ENCODE measurements at places on chromosomes 1 and 21.

GRCh38 chr1:16433030-16433429, 4.2 kb downstream of the SPATA21 start:
- no peak for DNase-seq

GRCh38 chr1:29777522-29777921, 541.2 kb downstream of the PTPRU start:
- DNase-seq, result no peak

GRCh38 chr1:3251807-3252428, 182.9 kb downstream of the PRDM16 start:
- no peak for DNase-seq

DNA sequence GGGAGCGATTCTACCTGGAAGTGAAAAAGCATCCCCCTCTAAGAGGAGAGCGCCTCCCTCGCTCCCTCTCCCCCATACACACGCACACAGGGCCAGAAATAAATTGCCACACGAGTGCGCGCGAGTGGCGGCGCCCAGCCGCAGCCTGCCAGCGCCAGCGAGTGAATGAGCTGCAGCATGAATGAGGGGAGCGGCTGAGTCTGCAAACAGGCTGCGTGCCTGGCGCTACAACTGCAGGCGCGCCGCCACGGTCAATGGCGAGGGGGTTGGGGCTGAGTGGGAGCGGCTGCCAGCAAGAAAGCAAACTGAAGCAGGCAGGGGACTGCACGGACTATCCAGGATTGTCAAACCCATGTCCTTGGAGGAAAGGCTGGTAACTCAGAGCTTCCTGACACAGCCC, 2.2 kb downstream of the CAMK1G start:
- DNase-seq, result peak; percentile 26

GRCh38 chr1:58922302-58923089, 138.6 kb upstream of the JUN start:
- DNase-seq, result no peak

- no peak for DNase-seq
Measured at GRCh38 chr1:167289966-167290365, 69.3 kb downstream of the POU2F1 start.

- no peak for DNase-seq
Measured at GRCh38 chr1:112255080-112255479, 140.9 kb upstream of the CTTNBP2NL start.

GRCh38 chr1:29865051-29865450, 628.7 kb downstream of the PTPRU start:
- DNase-seq, result no peak

- DNase-seq, result no peak
Measured at GRCh38 chr1:172343240-172344160, 77.0 kb upstream of the C1orf105 start.

GRCh38 chr1:226882631-226883409, 12.4 kb downstream of the PSEN2 start:
- DNase-seq, result no peak

DNA sequence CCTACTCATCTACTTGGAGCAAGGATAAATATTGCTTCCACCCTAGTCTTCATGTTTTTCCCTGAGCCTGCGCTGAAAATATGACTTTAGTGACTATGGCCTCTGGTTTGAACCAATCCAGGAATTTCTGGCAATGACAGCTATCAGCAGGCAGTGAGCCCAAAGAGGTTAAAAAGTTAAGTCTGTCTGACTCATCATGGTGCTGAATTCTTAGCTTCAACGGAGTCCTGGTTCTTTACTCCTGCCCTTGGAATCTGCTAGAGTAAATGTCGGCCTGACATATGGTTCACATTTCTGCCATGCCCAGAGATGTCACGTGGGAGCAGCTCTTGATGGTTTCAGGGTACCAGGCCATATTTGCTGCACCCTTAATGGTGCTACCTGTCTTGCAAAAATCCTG, 351.6 kb upstream of the PLXNA2 start:
- no peak for DNase-seq

- DNase-seq, result no peak
Measured at GRCh38 chr1:196091397-196092135, 516.7 kb downstream of the KCNT2 start.

- no peak for DNase-seq
Measured at GRCh38 chr1:22936681-22937080, 36.0 kb downstream of the LACTBL1 start.

- no peak for DNase-seq
Measured at GRCh38 chr1:72280711-72281110, 1.6 kb downstream of the NEGR1 start.

DNA sequence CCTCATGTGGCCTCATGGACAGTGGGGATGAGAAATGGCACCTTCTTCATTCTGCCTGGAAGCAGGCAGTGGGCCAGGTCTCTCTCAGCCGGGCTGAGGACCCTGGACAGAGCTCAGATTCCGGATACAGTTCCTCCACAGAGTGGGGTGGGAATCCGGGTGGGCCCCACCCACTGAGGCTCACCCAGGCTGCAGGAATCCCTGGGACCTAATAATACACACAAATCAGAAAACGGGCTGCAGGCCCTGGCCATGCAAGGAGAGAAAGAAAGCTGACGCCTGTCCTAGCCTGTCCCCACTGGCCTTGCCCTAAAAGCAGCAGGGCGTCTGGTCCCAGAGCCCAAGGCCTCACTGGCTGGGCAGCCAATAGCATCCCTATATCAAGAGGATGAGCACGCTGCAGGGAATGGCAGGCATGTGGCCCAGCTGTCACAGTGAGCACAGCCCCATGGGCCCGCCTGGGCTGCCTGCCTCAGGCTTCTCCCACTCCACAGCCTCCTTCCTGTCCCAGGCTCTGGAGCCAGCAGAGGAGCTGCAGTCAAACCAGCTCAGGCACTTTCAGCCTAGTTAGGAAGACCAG, 25.3 kb downstream of the ACTA1 start:
- DNase-seq, result no peak

DNA sequence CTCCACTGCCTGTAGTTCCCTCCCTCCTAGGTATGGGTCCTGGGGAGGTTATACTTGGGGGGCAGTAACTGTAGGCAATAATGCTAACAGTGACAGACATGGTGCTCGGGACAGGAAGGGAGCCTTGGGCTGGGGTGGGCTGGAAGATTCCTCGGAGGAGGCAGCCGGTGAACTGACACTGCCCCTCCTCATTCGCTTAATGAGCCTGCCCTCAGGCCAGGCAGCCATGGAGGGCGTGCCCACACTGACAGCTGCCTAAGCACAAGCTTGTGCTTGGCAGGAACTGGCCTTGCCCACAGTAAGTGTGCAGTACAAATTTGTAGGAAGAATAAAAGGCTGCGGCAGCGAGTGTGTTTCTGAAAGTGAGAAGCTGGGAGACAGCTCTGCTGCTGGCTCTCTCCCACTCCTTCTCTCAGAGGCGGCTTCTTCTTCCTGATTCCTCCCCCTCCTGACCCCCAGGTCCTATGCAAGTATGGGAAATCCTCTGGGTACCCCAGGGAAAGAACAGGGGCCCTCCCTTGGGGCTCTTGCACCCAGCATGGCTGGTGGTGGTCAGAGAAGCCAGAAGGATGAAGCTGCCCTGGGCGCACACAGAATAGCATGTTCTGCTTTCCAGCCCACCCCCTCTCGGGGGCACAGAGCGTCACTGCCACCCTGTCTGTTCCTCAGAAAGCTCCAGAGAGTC, 23.6 kb downstream of the OPTC start:
- no peak for DNase-seq

DNA sequence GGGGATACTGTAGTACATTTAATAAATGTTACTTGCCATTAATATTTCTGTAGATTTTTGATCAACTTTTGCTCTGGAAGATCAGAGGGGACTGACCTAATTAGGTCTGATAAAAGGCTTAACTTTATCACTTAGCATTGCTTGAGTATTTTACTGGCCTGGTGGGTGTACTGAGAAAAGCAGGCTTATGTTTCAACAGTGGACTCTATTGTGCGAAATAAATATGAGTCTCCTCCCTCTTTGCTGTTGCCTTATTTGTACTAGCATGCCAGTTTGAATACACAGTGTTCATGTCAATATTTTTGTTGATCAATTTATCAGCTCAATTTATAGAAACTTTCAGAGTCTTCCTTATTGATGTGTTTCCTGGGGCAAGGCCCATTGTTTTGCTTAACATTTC, 49.1 kb downstream of the EBNA1BP2 start:
- no peak for DNase-seq

GRCh38 chr1:151728151-151729054, 7.1 kb downstream of the RIIAD1 start:
- no peak for DNase-seq

DNA sequence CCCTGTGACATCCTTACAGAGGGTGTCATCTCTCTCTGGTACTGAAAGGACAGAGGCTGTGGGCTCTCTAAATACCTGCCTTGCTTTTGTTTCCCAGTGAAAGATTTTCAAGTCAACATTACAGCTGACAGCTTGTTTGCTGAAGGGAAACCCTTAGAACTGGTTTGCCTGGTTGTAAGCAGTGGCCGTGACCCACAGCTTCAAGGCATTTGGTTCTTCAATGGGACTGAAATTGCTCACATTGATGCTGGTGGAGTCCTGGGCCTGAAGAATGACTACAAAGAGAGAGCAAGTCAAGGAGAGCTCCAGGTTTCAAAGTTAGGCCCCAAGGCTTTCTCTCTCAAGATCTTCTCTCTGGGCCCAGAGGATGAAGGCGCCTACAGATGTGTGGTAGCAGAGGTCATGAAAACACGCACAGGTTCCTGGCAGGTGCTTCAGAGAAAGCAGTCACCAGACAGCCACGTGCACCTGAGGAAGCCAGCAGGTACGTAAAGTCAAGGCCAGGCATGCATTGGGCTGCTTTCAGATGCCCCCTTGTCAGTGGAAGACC, 11.8 kb downstream of the CD101 start:
- no peak for DNase-seq

DNA sequence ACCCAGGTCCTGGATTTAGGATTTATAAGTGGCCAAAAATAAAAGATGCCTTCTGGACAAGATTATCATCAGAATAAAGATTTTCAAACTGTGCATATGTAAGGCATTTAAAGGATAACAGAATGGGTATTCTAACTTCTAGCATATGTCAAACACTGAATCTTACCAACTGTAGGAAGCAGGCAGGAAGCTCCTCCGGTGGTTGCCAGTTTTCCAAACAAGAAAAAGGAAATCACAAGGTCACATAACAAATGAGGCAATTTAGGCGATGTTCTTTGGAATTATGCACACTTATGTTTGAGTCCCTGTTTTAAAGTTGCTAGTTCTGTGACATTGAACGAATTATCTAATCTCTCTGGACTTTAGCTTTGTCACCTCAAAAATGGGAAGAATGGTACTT, 48.9 kb downstream of the ATP6V1G3 start:
- DNase-seq, result no peak

DNA sequence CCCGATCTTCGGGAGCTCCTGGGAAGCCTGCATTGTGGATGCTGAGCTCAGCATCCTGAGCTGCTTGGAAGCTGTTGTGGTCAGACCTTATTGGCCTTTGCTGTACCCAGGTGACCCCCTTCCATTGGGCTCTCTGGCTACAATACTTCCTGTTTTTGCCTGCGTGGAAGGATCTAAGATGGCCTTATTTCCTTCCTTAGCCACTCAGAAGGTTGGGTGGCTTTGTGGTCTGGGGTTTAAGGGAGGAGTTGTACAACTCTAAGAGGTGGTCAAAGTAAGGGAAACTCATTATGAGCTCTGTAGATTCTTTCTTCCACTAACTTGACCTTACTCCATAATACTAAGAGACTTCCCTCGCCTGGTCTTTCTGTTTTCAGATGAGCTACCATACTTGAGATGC, 17.7 kb downstream of the PFKFB2 start:
- DNase-seq, result no peak

DNA sequence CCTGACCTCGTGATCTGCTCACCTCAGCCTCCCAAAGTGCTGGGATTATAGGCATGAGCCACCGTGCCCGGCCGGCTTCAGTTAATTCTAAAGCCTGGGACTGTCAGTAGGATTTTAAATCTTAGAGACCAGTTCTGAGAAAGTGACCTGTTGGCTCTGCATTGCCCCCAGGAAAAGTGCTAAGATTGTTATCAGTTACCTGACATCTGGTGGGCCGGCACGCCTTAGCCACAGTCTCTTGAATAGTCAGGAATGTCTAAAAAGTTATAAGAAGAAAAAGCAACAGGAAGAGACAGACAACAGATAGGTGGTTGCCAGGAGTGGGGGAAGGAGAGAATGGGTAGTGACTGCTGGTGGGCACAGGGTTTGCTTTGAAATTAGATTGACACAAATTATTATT, 35.1 kb downstream of the RABGAP1L start:
- no peak for DNase-seq

DNA sequence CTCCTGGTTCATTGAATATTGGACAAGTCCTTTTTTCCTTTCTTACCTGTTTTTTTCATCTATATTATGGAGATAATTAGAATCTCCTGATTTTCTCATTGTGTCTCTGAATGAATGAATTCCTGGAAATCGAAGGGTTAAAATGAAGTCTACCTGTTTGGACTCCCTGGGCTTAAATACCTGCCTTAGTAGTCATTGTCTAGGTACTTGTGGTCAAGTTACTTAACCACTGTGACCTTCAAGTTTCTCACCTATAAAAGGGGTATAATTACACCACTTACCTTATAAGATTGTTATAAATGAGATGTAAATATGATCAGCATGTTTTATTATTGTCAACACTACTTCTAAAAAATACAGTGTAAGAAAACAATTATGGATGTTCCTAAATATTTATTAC, 9.0 kb upstream of the TBX19 start:
- DNase-seq, result no peak

- DNase-seq, result no peak
Measured at GRCh38 chr1:15353839-15354579, 55.7 kb upstream of the EFHD2 start.

DNA sequence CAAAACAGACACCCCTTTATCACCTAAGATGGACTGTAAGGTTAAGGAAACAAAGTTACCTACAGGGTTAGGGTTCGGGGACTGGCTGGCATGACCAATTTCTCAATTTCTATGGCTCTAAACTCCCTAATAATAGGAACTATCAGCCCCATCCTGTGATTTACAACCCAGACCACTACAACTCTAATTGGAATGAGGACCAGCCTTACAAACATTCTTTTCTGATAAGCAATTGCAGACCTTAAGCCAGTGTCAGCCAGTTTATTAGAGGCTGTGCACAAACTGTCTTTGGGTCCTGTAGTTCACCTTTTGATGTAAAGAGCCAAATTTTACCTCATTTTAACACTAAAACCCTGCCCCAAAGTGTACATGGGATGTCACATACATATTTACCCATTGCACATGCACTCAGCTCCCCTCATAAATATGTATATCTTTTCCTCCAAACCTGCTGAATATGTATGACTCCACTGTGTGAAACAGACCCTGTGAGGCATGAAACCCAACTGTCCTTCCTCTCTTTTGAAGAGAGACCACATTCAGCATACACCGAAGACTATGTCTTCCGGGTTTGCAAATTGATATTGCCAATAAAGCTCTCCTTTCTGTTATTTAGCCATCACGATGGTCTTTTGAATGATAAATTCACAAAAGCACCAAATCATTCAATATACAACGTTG, 7.3 kb upstream of the APP start:
- no peak for DNase-seq

DNA sequence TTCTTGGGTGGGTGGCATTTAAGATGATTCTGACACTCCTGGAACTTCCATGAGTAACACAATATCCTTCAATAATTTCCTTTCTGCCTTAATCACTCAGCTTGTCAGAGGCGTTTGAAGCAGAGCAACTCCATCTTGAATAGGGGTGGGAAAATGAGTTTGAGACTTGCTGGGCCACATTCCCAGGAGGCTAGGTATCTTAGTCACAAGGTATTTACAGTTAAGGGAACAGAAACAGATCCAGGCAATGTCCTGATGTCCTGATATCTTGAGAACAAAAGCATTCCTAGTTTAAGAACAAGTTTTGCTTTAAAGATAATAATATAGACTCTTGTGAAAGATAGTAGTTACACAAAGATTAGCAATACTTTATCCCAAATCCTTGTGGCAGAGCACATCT, 76.6 kb upstream of the KIAA0040 start:
- no peak for DNase-seq
